ENCODE measurements at places on chromosomes 11 and 22. TPM values are rescaled to one million over a fixed set of nuclear protein-coding genes. Genes with fewer than 3 reads are reported as not detected.

PYGM gene
- 8.0 TPM for total RNA-seq

HTR3A gene
- not detected for total RNA-seq

RDX gene
- 97.9 TPM for total RNA-seq

ILK gene
- total RNA-seq: 81.4 TPM

TEF gene
- 7.4 TPM for total RNA-seq

WT1 gene
- not detected for total RNA-seq

SRPRA gene
- 53.4 TPM for total RNA-seq

OR56A3 gene
- total RNA-seq: not detected

APLNR gene
- 0.08 TPM for total RNA-seq

All from SJCRH30 (cell line).